ENCODE measurements at places on chromosomes 5 and 9.

GRCh38 chr5:100796851-100797250 is 106.2 kb downstream of the ST8SIA4 start:
- DNase-seq, result no peak

GRCh38 chr9:113215132-113215531 is 5.9 kb downstream of the FKBP15 start:
- DNase-seq, result no peak

- DNase-seq, result peak; percentile 61
Observed at GRCh38 chr5:83368319-83368718, 103.2 kb upstream of the VCAN start.

- peak; percentile 10 for DNase-seq
Observed at GRCh38 chr5:145776886-145777285, 58.3 kb downstream of the PRELID2 start.

DNA sequence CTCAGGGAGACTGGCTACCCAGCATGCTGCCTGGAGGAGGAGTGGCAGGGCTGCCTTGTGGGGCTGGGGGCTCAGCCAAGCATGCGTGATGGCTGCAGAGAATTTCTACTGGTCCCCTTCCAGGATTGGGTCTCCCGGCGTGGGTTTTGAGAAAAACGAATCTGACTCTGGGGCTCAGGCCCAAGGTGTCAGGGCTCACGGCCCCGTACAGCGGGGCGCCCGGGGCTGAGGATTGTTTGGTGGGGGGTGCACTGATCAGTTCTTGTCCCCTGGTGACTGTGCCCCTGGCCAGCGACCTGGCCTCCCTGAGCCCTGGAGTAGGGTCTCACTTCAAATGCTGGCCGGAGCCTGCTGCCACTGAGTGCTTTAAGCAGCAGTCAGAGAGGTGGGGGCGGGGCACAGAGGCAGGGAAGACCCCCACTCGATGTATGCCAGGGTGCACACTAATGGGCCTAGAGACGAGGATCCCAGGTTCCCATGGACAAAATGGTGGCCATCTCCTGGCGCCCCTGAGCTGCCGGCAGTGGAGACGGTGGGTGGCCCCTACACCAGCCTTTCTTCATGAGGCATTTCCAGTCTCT is 45.5 kb upstream of the RNU6ATAC start:
- DNase-seq, result no peak

GRCh38 chr5:90119531-90119971 is 290.0 kb downstream of the CETN3 start:
- no peak for DNase-seq

GRCh38 chr5:164336906-164337305 is 831.5 kb downstream of the MAT2B start:
- no peak for DNase-seq

DNA sequence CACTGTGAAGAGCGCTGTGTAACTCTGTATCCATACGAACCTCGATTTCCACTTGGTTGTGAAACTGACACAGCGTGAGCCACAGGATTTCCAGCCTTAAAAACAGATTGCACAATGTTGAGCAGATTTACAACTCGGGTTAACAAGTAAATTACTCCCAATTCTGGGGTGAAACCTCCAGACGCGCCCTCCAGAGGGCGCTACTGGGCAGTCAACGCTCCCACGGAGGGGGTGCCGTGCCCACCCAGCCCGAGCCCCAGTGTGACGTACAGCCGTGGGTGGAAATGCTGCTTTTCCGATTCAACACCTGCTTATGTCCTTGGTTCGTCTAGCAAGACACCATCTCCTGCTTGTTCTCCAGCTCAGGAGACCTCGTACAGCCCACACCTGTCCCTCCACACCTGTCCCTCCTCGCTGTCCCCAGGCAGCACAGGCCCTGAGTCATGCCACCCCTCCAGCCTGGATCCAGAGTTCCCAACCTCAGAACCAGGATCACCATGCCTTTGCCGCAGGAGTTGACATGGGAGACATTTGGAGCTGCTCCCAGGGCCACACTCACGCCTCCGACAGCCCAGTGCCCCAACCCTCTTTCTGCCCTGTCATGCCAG is 34.4 kb upstream of the SLC6A3 start:
- DNase-seq, result peak; percentile 42

DNA sequence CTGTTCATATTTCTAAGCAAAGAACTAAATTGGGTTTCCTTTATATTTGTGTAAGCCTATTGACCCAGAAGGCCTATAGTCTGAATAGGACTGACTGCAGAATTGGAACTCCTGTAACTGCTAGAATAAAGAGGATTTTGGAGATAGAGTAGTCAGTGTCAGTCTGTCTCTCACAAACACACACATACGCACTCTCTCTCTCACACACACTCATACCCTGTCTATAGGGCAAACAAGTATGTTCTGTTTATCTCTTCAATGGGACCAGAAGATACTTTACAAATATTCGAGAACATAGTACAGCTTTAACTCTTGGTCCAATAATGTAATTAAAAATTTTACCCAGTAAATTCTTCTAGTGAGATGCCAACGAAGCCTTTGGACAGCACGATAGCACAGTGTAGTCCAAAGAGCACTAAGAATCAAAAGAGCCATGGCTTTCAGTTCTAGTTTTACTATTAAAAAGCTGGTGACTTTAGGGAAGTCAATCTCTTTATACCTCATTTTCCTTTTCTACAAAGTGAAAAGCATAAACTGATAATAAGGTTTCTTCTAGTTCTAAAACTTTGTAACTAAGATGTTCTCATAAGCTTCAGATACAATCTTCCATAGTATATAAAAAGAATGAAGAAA is 19.3 kb downstream of the ABHD17B start:
- DNase-seq, result no peak

GRCh38 chr5:54792611-54793404 is 192.6 kb downstream of the ESM1 start:
- DNase-seq, result no peak

- DNase-seq, result no peak
Observed at GRCh38 chr9:16575142-16575985, 295.1 kb downstream of the BNC2 start.

DNA sequence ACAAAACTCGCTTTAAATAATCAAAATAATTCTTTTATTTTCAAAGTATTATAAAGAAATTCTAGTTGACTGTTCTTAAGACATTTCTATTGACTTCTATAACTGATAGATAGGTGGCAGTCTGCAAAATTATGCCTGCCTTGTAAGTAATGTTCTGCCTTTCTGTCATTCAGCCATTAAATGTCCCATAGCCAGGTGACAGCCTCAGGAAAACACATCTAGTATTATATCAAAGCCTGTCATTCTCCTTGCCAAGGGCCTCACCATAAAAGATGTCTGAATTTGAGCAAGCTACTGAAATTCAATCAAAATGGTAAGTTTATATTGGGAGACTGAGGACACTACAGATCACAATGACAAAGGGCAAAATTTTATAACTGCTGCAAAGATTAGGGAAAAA is 170.4 kb upstream of the COX7C start:
- DNase-seq, result no peak

GRCh38 chr5:159671886-159672285 is 244.4 kb upstream of the ADRA1B start:
- DNase-seq, result no peak

DNA sequence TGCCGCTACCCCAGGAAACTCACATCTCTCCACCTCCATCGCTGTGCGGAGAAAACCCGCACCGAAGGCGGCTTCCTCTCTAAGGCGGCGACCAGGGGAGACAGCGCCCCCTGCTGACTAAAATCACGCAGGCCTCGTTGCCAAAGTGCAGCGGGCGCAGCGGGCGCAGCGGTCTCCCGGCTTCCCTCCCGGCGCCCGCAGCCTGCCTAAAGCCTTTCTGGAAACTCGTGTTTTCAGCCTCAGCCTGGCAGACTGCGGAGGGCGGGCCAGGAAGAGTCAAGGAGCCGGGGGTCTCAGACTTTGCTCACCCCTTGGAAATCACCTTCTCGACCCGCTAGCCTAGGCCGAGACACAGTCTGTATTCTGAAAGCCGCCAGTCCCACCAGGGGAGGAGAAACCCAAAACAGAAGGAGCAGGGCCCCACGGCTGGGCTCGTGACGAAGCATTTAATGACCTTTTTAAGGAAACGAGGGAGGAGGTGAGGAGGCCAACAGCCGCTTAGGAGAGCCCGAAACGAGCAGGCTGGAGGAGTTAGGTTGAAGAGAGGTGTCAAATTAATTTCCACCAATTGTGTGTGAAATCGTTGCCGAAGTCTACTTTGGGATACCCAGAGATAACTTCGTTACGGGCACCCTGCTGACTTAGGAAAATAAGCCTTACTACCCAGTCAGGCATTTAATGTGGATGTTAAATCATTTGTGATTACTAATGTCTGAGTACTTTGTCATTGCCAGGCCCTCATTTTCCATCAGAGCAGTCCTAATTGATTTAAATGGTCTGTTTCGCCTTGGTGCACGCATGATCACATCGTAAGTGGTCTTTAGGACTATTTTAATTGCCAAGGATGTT is 7.3 kb upstream of the FOXB2 start:
- DNase-seq, result no peak

DNA sequence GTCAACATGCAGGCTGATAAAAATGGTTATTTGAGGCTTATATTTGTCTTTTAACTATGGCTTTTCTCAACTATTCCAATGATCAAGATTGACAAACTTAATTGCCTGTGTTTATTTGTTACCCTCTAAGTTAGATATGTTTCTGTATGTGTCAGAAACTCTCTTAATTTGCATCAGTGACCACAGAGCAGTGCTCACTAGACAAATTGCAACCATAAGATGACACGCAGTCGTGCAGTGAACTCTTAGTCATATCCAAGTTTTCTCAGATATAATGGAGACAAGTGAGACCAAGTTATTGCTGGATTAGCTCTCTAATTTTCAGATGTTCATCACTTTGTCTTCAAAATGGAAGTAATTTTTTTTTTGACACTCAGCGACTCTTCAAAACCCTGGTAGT is 342.2 kb upstream of the RFX3 start:
- DNase-seq, result no peak

GRCh38 chr9:112439825-112440224 is 46.8 kb upstream of the KIAA1958 start:
- no peak for DNase-seq

DNA sequence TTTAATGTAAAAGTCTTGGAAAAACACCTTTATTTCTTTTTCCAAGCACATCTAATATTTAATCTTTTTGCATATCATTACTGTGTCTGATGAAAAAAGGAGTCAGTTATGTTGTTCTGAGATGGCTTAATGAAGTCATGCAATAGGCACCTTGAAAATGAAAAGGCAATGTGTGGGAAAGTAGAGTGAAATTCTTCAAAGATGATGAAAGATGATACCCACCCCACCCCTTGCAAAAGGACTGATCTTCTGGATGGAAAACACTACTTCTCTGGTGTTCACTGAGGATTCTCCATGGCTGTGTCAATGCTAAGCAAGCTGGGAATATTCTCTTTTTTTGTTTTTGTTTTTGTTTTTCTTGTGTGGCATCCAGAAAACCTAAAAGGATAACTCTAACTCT is 47.9 kb upstream of the TRPC7 start:
- DNase-seq, result no peak

DNA sequence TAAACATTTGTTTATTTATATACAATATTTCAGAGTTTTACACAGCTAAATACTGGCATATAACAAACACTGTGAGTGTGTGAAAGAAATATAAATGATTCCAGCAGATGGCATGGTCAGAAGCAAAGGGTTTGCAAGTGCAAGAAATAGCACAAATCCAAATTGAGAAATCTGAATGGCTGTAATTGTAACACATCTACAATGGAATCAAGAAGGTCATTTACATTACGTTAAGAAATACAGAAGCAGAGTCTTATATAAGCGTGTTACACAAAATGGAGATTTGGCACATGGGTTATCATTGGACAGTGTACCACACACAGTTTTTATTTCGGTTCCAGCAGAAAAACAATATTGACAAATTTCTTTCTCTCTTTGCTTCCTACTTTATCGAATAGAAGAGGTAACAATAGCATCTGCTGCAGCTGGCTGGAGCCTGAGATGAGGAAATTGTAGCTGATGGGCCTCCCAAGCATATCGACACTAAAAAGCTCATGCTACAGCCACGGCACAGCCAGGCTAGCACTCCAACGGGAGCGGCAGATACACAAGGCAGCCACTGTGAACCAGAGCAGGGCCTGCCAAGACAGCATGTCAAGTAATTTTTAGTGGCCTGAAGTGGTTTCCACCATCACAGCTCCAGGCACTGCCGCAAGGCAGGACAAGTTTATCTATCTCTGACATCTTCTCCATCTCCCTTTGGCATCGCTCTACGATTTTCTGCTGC is 564.6 kb upstream of the DMAC1 start:
- no peak for DNase-seq

DNA sequence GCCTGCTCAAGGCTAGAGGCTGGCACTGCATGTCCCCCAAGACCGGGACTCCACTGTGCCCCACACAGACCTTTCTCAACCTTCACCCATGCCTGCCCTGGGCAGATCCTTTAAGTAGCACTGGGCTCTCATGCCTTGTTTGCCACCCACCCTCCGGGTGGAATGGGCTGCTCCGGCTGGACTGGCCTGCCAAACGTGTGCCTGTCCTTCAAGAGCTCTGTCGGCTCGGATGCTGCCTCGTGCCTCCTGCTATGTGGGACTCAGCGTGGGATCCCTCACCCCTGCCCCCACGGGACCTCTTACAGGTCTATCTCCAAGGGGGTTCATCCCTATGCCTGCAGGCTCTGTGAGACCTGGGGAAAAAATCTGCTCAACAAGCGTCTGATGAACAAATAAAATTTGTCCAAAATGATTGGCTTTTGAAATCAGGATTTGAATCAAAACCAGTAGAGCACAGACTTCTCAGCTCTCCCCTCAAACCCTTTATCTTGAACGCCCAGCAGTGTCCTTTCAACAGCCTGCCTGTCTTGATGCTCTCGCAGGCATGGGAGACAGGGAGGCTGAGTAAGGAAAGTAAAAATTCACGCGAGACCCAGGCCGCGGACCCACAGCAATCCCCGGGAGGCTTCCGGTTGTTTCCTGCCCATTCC is 56.3 kb downstream of the CRB2 start:
- DNase-seq, result no peak

DNA sequence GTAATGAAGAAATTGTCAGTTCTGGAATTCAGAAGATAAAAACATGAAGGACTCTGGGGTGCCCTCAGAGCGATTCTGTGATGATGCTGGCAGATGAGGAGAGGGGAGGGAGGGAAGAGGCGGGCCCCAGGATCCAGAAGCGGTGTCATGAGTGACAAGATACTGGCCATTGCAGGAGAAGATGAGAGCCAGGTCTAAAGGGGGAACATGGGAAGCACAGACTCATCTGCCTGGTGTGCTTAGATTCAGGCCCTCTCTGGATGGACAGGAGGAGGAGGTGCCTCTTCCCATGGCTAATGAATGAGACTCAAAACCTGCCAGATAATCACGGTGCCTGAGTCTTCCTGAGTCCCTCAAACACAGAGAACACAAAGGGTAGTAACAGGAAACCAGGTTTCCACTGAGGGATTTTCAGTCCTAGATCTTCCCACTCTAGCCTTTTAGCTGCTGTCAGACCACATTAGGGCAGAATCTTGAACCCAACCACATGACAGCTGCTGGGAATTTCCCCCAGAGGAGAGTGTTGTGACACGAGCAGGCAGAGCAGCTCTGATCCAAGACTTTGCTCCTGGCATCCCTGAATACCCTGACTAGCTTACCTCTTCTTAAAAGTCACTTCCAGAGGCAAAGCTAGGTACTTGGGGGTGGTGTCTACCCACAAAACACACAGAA is 28.2 kb upstream of the HSPA9 start:
- no peak for DNase-seq

All from GM04504 (cell line).